Epithelial cell of umbilical artery (primary cell): ENCODE measurements at places on chromosomes 1 and 21. TPM values are rescaled to one million over a fixed set of nuclear protein-coding genes. Genes with fewer than 3 reads are reported as not detected.

Gene LAPTM5
- 4.1 and 9.7 TPM in 2 replicates for total RNA-seq

Gene HTR1D
- total RNA-seq = 0.32 and 1.1 TPM in 2 replicates

Gene DNALI1
- total RNA-seq = 0.65 and 1.2 TPM in 2 replicates

Gene NKAIN1
- total RNA-seq = not detected in 2 replicates

Gene NES
- 154 and 164 TPM in 2 replicates for total RNA-seq

Gene EPHA2
- total RNA-seq = 90.3 and 108 TPM in 2 replicates

Gene TRNP1
- 7.5 and 11.7 TPM in 2 replicates for total RNA-seq

Gene CSF1
- total RNA-seq = 3.2 and 33.9 TPM in 2 replicates

Gene CHODL
- not detected in 2 replicates for total RNA-seq

Gene SYT11
- 29.9 and 41.5 TPM in 2 replicates for total RNA-seq

Gene ZYG11A
- total RNA-seq = 0.65 and 0.91 TPM in 2 replicates

Gene CRP
- total RNA-seq = 0.32 TPM in 1 of 2 replicates, not detected in the other

Gene CFHR4
- total RNA-seq = not detected in 2 replicates

Gene SYPL2
- not detected in 2 replicates for total RNA-seq

Gene CALML6
- total RNA-seq = not detected in 2 replicates

Gene TGFBR3
- 3.6 and 8.2 TPM in 2 replicates for total RNA-seq

Gene TGFB2
- 6.8 and 25.4 TPM in 2 replicates for total RNA-seq

Gene PERM1
- total RNA-seq = not detected in 2 replicates

Gene PLCH2
- not detected in 2 replicates for total RNA-seq

Gene PIGR
- not detected in 2 replicates for total RNA-seq

Gene S100B
- total RNA-seq = not detected in 2 replicates

Gene COL6A1
- total RNA-seq = 14.0 and 17.8 TPM in 2 replicates

Gene CFHR1
- total RNA-seq = not detected in 2 replicates

Gene AGBL4
- not detected in 2 replicates for total RNA-seq

Gene HCRTR1
- under 0.01 and 1.1 TPM in 2 replicates for total RNA-seq

Gene ZRANB2
- 38.3 and 40.1 TPM in 2 replicates for total RNA-seq

Gene TMEM240
- 2.9 and 4.1 TPM in 2 replicates for total RNA-seq

Gene CNR2
- total RNA-seq = not detected in 2 replicates

Gene SLC9C2
- 0.32 TPM in 1 of 2 replicates, not detected in the other for total RNA-seq

Gene CTNNBIP1
- total RNA-seq = 32.7 and 52.9 TPM in 2 replicates
